Neural progenitor cell (in vitro differentiated cells): ENCODE measurements at places on chromosomes 5 and 9. TPM values are rescaled to one million over a fixed set of nuclear protein-coding genes. Genes with fewer than 3 reads are reported as not detected.

The SV2C gene
- 0.06 and 0.15 TPM in 2 replicates for total RNA-seq

The TTC16 gene
- not detected in 2 replicates for total RNA-seq

The DCTN3 gene
- 45.6 and 98.3 TPM in 2 replicates for total RNA-seq

The SHB gene
- total RNA-seq = 1.1 and 4.1 TPM in 2 replicates

DNA sequence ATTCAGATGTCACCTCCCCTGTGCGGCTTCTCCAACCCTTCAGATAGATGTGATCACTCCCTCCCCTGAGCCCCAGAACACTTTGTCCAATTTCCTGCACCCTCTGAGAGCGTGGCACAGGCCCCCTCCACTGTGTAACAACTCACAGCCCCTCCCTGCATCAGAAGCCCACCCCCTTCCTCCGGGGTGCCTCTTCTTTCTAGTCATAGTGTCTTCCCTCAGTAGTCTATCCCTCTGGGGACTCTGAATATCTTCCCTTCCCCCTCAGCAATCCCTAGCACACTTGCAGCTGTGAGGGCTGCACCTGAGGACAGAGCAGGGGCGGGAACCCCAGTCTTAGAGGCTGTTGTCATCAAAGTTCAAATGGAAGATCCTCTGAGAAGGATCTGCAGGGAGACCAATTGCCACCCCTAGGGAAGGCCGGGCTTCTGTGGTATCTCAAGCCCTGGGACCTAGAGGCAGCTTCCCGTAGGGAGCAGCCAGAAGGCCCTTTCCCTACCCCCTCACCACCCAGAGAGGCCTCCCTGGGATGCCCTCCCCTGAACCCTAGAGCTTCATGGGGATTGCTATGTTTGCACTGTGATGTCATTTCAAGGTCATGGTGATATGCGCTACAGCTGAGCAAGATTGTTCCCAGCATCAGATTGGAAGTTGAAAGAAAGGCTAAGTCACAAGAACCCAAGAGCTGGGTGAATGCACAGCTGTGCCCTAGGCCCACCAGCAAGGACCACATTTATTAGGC, 70.7 kb downstream of the THBS4 start:
- no peak for DNase-seq

- DNase-seq = no peak
Observed at GRCh38 chr5:128237000-128237399, 153.4 kb downstream of the SLC12A2 start.

The CBY3 gene
- not detected in 2 replicates for total RNA-seq

DNA sequence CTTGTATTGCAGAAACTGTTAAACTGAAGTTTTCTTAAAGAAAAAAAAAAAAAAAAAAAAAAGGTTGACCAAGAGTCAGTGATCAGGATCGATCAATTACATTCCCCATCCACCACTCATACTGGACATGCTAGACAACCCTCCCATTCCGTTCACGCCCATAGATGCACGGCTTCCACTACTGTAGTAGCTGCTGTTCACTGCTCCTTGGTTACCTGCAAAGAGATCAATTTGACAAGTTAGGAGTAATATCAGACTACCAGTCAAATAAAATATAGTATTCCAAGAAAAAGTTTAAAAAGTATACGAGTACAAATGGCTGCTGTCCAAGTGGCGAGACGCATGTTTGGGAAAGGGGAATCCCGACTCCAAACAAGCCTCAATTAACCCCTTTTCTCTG, 8.7 kb downstream of the HNRNPH1 start:
- no peak for DNase-seq

DNA sequence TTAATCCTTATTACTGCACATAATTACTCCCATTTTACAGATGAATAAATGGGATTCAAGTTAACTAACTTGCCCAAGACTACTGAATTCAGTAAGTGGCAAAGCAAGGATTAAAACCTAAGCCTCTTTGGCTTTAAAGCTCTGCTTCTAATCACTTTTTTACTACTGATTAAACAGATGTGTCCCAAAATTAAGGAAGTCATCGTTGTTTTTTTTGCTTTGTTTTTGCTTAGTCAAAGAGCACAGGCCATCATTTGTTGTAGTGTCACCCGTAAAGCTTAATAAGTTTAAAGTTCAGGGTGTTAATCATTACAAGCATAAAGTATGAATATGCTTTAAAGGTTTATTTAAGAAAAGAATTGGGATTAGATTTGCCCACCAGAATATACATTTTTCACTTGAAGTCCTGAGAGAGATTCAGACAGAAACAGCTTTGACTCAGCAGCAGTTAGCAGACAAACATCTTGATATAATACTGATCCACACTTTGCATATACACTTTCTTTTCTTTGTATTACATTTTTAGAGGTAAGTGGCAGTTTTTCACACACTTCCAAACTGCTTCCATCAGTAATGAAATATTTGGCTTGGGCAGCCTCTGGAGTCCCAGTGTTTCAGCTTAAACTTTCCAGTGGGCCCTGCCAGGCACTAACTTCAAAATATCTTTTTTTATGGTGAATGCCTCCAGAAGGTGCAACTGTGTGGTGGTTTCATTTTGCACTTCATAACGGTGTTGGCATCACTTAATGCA, 52.7 kb downstream of the PIK3R1 start:
- peak; percentile 16 for DNase-seq

GRCh38 chr9:76086539-76086938, 196.1 kb downstream of the PCSK5 start:
- DNase-seq = no peak

- peak; percentile 58 for DNase-seq
Observed at GRCh38 chr5:80204808-80205614, 50.8 kb downstream of the SERINC5 start.

- DNase-seq = no peak
Observed at GRCh38 chr5:116543501-116543900, 31.1 kb downstream of the SEMA6A start.

The TLX3 gene
- not detected in 2 replicates for total RNA-seq

DNA sequence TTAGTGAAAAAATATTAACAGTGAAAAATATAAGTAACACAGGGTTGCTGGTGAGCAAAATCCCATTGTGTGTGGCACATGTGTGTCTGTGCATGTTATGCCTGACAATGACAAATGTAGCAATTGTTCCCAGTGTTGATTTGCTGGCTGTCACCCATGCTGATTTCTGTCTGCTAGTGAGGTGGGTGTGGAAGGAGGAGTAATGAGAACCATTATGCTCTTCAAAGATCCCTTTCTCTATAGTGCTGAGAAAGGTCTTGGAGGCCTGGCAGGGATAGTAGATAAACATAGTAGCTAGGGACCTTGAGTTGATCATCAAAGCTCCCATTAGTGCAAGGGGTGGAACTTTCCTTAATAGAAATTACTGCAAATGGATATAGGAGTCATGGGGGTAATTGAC, 152.5 kb upstream of the CLINT1 start:
- DNase-seq = no peak

DNA sequence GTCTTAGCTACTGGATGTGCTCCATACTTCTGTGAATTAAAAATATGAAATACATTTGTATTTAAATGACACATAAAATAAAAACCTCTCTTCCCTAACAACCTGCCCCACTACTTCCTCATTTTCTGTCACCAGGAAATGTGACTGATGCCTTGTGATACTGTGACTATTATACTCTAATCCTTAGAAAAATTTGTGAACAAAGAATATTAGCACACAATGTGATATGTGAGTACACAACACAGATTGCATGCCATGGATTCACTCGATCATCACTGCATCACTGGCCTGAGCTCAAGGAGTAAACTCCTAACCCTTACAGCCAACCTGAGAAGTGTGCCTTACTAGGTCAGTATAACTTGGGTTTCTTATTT, 281.0 kb downstream of the EFNA5 start:
- DNase-seq = no peak

The LCN2 gene
- not detected in 2 replicates for total RNA-seq

DNA sequence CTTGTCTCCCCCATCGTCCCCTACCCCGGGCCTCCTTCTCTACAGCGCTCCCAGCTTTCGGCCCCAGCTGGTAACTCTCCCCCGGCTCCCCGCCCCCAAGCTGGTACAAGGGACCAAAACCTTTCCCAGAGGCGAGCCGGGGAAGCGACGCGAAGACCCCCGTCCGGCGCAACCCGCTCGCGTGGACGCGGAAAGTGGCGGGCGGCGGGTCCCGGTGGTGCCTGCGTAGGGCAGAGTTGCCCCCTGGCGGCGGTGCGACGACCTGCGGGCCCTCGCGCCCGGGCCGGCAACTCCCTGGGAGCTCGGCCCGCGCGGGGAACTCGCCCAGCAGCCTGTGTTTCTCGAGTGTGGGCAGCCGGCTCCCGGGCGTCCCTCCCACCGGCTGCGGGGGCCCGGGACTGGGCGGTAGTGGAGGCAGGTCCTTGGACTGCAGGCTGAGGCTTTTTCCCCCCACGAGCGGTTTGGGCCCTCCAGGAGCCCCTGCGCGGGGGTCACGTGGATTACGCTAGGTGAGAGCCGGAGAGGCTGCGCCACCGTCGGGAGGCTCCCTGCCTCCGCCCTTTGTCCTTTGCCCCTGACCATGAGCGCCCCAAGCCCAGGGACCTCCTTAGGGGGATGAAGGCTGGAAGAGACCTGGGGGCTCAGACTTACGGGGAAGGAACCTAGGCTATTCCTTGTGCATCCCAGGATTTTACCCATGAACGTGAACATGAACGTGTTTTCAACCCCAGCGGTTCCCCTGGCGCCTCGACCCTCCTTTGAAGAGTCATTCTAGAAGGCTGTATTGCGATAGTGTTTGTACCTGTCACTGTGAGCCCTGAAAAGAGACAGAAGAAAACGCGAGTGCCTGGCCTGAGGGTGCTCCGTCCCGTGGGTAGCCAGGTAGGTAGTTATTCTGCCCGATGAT, 2.9 kb upstream of the FOXD1 start:
- peak; percentile 82 for DNase-seq

The PCDHGA1 gene
- 1.0 and 1.5 TPM in 2 replicates for total RNA-seq

- DNase-seq = no peak
Observed at GRCh38 chr5:31806561-31806960, 167.6 kb downstream of the PDZD2 start.

GRCh38 chr5:16135506-16135905, 44.1 kb downstream of the MARCHF11 start:
- no peak for DNase-seq

- no peak for DNase-seq
Observed at GRCh38 chr5:891837-892393, 686 bp downstream of the BRD9 start.

The PSAT1 gene
- 261 and 357 TPM in 2 replicates for total RNA-seq

The PLPP7 gene
- 5.4 and 11.5 TPM in 2 replicates for total RNA-seq

DNA sequence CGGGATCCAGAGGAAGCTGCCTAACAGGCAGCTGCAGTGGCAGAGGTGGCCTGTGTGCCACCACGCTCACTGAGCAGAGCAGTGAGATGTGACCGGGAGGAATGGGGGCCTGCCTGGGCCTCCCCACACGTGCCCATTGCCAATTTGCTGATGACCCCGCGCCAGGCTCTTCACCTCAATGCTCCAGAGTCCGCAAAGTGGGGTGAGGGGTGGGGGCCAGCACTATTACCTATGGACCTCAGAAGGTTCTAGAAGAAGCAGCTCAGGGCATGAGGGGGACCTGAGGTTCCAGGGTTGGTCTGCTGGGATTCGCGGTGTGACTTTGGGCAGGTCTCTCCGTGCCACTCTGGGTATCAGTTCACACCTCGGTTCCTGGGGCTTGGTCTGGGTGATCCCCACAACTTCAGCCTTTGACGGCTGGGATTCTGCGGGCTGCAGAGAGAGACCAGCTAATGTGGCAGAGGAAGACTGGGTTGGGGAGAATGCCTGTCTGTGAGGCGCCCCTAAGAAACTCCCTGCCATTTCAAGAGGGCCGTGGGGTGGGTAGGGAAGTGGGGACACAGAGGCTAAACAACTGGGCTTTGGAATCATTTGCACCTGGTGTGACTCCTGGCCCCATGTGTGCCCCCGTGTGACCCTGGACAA, 231.0 kb upstream of the MVB12B start:
- DNase-seq = no peak

DNA sequence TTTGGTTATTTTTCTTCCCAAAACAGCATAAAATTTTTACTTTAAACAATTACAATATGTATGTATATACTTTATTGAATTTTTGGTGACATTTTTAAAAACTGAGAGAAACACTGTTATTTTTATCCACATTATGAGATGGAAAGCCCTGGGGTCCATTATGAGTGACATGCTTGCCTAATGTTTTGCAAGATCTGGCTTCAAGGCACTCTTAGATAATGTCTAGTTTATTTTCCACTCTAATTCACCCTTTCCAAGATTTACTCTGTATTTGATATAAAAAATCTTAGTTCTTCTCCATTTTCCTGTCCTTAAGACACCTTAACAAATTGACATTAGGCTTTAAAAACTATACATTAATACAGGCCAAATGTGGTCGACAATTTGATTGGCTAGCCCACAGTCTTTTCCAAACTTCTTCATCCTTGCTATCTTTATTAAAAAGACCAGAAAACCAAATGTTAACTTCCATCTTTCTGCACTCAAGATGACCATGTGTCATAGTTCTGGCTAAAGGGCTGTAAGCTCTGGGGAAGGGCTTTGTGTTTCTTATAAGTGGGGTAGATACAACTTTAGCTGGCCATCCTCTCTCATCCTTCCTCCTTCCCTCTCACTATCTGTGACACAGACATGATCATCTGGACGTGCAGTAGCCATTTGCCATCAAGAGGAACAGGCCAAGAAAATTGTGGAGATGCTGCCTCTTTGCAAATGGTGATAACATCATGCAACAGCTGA, 561.1 kb downstream of the PDE4D start:
- DNase-seq = no peak

DNA sequence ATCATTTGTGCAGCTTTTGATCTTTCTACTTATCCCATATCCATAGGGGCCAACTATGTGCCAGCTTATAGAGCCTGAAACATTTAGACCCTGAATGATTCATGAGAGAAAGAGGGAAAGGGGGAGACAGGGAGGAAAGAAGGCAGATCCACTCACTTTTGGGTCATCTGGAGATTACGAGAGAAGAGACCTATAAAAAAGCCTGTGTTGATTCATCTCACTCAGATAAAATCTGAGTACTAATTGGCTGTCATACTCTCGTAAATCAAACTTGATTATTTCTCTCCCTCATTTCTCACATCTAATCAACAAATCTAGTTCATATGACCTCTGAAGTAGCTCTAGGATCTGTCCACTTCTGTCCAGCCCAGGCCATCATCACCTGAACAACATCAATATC, 137.1 kb downstream of the ARL15 start:
- DNase-seq = no peak

The C5orf58 gene
- not detected in 2 replicates for total RNA-seq

DNA sequence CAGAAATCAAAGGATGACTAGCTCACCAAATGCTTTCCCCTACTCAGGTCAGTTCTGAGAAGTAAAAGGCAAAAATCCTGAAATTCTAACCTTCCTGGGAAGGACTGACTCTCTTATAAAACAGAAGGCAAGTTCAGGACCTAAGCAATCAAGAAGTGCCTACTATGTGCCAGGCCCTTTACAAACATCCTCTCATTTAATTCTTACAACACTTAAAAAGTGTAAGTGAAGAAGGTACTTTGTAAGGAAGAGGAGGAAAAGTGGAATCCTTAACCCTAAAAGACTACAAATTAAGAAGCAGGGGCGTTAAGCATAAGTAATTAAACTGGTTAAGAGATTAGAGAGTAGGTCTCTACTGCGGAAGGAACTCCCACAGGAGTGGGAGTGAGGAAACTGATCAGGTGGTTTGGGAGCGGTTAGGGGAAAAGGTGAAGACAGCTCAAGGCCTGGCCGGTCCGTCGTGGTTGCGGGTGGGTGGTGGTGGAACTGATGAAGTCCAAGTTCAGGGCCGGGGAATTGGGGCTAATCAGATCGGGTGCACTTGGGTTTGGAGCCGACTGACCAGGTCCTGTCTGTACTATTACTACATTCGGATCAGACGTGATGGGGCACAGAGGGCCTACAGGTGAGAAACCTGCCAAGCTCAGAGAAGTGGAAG, 839 bp downstream of the MED27 start:
- DNase-seq = no peak

The RAB14 gene
- total RNA-seq = 23.8 and 35.9 TPM in 2 replicates

- DNase-seq = peak; percentile 89
Observed at GRCh38 chr5:72556351-72557166, 49.3 kb upstream of the ZNF366 start.

The NUP188 gene
- total RNA-seq = 66.7 and 80.0 TPM in 2 replicates
